Stimulated activated CD8-positive, alpha-beta memory T cell treated with anti-CD3 and anti-CD28 coated beads, Interleukin-7, amount 100 ng/mL, for 24 hours (primary cell): ENCODE measurements at places on chromosomes 1 and 21.
A peak's percentile ranks its signal among the peaks of the same experiment; 100 is the strongest.

- DNase-seq, result no peak
Observed at GRCh38 chr1:97204468-97204867, 482.9 kb downstream of the PTBP2 start.

GRCh38 chr1:95301614-95302013 is 67.6 kb downstream of the RWDD3 start:
- no peak for DNase-seq

GRCh38 chr1:226903819-226904716 is 33.7 kb downstream of the PSEN2 start:
- no peak for DNase-seq

GRCh38 chr1:211258756-211259637 is at the start of gene RCOR3:
Gene RCOR3, plus strand, starts transcription at chr1:211259366. Its CDS starts 195 bp downstream, at chr1:211259561.
- peak; percentile 84 for DNase-seq

DNA sequence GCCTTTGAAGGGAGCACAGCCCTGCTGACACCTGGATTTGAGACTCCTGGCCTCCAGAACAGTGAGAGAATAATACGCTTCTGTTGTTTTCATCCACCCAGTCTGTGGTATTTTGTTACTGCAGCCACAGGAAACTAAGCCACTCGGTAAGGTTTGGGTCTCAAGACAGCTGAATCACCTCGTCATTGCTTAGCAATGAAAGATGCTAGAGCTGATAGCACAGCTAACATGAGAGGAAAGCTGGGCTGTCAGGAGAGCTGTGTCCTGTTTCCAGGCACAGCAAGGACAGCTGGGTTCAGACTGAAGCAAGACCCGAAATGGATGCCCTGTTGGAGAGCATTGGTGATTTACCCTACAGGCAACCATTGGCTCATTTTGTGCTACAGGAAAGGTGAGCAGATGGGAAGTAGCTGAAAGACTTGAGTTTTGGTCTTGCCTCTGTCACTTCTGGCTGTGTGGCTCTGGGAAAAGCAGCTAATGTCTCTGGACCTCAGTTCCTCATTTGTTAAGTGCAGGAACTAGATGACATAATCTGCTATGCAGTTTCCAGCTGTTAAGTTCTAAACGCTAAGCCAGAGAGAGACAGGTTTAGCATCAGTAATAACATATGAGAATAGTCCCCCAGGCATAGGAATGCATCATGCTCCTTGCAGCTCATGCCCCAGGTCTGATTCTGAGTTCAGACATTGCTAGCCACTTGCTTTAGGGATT is 58.0 kb downstream of the CLIC6 start:
- no peak for DNase-seq

DNA sequence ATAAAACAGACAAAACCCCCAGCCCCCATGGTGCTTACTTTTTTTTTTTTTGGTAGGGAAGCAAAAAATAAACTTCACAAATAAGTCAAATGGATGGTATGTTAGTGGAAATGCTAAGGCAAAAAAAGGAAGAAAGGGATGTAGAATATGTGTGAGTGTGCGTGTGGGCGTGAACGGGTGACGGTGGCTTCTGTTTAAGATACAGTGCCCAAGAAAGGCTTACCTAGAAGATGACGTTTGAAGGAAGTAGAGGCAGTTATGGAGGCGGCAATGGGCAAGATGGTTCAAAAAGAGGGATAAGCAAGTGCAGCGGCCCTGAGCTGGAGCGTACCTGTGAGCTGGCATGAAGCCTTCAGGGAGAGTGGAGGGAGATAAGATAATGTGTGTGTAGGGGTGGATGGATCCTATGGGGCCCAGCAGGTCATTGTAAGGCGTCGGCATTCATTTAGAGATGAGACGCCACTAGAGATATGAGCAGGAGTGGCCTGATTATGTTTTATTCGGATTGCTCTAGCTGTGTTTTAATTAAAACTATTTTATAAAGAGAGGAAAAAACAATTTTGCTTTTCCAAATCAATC is 19.9 kb downstream of the LEPR start:
- no peak for DNase-seq

DNA sequence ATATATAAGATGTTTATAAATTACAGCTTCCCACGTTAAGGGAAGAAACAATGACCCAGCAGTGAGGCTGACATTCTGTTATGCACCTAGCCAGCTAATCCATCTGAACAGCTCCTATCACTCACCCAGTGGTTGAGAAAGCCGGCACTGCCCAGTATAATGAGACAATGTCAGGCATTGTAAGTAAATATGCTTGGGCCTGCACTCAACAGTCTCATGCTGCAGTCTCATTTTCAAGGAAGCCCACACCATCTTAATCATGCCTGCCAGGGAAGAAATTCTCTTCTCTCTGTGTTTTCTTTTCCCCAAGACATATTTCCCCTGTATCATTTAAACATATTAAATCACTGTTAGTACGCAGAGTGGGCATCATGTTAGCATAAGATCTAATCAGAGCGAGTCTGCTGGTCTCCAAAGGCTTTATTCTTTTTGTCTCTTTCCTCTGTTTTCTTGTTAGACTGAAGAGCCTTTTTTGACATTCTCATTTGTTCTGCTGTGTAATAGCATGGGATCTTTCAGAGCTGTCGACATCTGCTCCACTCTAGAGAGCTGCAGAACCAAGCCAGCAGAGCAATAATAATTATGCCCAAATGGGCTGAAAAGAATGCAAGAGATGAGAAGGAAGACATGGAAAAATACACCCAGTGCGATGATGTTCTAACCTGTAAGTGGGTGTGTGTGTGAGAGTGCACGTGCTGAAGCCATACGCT is 67.6 kb upstream of the SLC22A15 start:
- DNase-seq, result no peak

DNA sequence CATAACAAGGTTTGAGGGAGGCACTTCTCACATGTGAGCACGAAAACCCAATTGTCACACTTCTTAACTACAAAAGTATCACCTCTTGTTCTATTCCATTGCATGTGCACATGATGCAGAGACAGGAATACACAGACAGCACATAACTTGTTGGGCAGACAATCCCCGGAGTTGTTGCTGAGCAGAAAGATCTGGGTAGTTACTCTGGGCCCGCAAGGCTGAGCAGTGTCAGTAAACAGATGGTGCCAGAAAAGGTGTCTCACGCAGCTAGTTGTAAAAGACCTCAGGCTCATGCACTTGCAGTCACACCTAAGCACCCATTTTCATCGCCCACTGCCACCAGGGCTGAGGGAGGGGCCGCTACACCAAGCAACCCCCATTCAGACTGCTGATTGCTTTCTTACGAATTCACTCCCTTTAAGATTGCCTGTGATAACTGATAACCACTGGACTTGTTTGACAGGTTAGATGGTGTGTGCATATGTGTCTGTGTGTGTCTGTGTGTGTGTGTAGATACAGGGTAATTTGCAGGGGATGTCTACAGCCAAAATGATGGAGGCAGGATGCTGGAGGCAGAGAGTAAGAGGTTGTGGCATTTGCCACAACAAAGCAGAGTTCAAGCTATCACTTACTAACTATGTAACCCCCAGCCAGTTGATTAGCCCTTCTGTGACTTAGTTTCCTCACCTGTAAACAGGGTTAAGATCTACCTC is 4.2 kb downstream of the LGR6 start:
- DNase-seq, result no peak

DNA sequence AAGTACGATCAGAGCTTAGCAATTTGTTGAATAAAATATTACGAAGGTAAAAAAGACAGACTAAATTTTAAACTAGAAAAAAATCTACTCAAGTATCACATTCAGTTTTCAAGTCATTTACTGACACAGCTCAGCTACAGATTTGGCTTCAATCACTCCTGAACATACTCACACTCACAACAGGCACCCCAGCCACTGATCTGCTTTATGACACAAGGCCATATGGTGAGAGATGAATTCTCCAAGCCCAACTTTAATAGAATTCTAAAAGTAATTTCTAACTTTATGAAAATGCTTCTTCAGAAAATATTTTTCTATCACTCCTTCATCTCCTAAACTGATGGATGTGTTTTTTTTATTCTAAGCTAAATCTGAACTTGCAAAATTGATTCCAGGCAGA is 337.1 kb downstream of the HHIPL2 start:
- no peak for DNase-seq
